ENCODE measurements at places on chromosomes 2 and 18.
A peak's percentile ranks its signal among the peaks of the same experiment; 100 is the strongest.

GRCh38 chr2:46852598-46852997 lies 63.0 kb downstream of the MCFD2 start:
- no peak for DNase-seq

DNA sequence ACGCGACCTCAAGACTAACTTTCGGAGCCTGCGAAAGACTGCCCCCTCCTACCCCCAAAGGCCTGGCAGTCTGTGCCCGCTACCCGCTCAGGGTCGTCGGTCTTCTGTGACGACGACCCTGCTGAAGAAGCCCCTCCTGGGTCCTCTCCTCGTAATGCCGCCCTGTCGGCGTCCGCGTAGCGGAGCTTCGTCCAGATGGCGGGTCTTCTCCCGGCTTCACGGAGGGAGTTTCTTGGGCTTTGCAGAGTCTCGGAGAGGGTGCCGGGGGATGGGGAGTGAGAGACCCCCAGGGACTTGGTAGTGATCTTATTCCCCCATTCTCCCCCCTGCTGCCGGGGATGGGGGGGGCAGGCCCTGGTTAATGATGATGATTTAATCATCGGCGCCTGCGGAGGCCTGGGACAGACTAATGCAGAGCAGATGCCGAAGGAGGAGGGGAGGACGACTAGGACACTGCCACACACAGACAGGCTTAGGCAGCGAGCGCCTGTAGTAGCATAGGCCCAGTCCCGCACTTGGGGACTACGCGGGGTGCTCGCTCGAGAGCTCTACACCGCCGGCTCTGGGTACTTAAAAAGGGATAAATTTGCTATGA lies 528 bp upstream of the PCGF1 start:
- DNase-seq = no peak

DNA sequence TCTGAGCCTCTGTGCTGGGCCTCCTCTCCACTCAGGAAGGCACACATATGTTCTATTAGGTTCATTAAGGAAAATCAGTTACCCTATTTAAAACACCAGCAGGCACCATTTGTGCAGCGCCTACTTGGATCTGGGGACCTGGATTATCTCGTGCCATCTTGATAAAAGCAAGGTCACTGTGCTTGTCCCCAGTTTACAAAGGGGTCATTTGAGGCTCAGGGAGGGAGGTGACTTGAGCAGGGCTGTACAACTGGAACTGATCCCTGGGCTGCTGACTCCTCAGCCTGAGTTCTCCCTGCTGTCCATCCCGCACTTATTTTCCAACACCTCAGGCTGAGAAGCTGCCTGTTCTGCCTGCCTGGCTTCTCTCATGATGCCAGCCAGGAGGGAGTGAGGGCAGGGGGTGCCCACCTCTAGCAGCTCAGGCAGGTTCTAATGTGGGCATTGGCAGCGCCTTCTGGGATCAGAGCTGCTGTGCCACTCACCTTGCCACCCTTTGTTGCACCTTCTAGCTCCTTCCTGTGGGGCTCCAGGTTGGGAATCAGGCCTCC lies 120.3 kb downstream of the GLI2 start:
- no peak for DNase-seq

DNA sequence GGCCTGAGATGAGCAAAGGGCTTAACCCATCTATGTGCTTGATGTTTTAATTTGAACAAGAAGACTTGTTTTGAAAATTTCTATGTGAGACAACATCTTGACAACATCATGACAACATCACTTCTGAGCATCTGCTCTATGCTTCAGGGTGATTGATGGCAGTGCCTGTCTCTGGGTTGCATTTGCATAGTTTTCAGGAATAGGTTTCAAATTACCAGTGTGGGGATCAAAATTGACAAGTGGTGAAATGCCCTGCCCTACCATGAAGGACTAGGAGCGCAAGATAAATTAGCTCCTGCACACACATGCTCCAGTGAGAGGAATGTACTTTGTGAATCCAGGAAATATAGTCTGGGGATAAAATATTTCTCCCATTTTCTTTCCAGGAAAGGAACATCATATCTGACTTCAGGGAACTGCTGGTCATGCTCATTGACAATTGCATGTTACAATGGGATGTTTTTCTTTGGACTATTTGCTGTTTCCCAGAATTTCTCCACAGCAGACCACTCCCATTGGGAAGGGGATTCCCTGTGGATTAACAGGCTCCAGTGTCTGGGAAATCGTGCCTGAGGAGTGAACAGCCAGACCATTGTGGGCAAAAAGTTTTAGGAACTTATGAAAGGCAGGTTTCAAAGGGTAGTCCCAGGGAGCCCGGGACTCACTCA lies 45.3 kb upstream of the IL1R2 start:
- DNase-seq = no peak

- DNase-seq = no peak
These were observed 64.2 kb downstream of the STRADB start for GRCh38 chr2:201515573-201516246.

- no peak for DNase-seq
These were observed 59.7 kb downstream of the VAPA start for GRCh38 chr18:9973470-9973869.

DNA sequence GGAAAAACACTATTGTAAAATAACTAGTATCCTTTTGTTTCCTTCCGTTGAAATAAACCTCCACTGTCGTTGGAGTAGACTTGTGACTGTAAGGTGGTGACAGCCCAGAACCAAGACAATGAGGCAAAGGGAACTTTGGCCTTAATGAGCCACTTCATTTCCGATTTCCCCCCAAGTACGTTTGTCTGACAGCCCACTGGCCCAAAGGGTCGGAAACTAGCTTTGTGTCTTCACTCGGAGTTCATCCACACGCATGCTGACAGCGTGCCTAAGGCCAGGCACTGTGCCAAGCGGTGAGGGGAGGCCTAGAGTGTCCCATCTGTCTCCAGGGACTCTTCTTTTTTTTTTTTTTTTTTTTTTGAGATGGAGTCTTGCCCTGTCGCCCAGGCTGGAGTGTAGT lies 21.0 kb downstream of the HJURP start:
- DNase-seq = peak; percentile 21

DNA sequence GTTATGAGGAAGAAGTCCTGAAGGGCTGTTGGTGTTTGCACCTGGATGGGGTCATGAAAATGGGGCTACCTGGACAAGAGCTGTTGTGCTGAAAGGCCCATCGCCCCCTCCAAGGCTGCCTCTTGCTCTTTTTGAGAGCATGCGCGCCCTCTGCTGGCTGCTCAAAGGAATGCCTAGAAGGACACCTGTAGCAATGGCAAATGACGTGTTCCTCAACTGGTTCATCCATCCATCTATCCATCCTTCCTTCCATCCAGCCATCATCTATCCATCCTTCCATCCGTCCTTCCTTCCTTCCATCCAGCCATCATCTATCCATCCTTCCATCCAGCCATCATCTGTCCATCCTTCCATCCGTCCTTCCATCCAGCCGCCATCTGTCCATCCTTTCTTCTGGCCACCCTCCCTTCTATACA lies 17.2 kb upstream of the RPL31 start:
- no peak for DNase-seq

DNA sequence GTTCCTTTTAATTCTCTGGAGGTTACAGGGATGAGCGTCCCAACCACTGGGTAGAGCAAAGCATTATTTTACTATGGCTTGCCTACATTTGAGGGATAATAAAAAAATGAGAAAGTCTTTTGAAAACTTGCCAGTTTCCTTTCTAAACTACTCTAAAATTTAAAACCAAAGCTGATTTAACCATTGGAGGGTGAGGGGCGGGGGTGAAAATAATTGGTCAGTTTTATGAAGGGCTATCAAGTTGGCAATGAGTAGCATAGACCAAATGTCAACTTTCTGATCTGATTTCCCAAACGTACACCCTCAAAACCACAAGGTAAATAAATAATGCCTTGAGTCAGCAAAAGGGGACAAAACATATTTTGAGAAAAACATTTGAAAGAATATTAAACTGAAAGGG lies 85.7 kb upstream of the STK17B start:
- no peak for DNase-seq

GRCh38 chr2:50691513-50691912 lies 340.4 kb downstream of the NRXN1 start:
- no peak for DNase-seq

- no peak for DNase-seq
These were observed 2.7 kb downstream of the CHAC2 start for GRCh38 chr2:53770264-53770663.

DNA sequence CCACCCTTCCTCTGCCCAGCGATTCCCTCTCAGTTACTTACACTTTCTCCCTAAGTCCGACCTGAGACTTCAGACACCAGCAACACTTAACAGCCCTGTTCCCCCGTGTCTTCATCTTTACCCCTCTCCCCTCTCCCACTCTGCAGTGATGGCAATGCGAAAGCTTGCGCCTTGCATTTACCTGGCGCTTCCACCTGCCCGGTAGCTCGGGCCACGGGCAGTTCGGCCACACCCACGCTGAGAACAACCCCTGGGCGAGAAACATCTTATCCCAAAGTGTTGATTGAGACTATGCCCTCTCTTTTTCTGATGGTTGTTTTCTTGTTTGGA lies 558 bp downstream of the DNAJC10 start:
- DNase-seq = no peak

GRCh38 chr18:79546781-79547272 lies 132.8 kb upstream of the CTDP1 start:
- DNase-seq = no peak

GRCh38 chr2:26855466-26855865 lies 7.5 kb downstream of the DPYSL5 start:
- no peak for DNase-seq

DNA sequence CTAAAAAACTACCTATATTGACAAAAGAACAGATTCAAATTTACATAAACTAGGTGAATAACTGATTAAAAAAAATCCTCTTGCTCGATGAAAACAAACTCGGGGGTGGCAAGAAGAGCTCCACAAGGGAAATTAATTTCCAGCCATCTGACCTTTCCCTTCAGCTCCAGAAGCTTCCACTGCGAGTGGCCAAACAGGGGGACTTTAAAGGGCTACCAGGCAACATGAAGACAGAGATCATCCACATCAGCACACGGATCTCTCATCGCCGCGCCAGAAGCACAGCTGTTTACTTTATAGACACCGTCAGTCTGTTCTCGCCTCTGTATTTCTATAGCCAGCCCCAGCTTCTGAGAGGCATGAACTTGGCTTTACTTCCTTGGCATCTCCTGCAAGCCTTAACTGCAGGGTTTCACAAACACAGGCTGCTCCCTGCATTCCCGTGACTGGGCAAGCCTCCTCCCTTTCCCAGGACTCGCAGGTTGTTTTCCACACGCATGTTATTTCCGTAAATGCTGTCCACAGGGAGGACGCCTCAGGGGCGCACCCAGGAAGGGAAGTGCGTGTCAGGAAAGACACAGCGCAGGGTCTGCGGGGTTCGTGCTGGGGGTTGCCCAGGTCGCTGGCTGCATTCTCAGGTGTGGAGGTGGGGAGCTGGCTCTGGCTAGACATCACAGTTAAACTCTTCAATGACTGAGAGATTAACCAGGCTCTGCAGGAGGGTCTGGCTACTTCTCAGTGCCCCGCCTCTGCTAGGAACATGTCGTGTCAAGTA lies 85.0 kb downstream of the USP40 start:
- DNase-seq = no peak

DNA sequence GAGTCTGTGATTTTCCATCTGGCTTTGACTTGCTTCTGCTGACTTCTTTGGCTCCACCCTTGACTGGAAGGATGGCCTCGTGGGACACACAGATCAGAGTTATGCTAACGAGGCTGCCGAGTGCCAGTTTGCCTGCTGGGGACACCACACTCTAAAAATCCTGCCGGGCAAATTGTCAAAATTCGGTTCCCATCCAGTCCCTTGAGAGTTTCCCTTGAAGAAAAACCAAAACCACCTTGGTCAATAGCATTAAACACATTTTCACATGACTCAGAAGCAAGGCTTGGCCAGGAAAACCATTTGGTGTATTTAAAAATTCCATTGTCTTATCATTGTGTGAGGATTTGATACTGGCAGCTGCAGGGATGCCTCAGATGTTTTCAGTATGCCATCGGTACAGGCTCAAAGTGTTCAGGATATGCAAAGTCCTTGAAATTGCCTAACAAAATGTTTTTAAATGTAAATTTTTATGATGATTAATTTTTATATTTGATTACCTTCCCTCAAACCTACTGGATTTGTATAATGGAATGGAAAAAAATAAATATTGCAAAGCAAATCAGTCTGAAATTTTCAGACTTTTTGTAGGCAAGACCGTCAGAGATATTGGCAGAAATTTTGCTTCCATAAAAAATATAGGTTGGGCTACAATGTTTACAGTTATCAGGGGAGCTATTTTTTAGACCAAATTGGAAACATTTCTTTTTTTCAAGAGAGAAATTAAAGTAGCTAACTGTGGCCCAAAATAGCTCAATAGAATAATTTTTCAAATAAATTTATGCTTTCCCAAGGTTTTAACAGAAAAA lies 41.6 kb downstream of the KCNE4 start:
- DNase-seq = no peak

DNA sequence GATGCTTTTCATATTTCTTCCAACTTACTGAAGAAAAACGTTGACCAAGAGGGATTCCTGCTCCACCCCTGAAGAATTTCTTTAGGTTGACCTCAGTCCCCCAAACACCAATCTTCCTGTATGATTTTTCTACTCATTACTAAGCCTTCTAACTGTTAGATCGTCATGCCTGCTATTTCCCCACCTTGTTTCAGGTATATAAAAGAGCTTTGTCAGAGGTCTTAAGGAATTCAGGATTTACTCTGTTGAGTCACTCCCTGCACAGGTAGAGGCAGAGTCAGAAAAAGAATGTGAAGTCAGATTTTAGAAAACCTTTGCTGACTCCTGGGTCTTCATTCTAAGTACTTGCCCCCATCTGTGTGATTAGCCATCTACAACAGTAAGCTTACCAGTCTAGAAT lies 83.8 kb upstream of the NOSTRIN start:
- DNase-seq = no peak

DNA sequence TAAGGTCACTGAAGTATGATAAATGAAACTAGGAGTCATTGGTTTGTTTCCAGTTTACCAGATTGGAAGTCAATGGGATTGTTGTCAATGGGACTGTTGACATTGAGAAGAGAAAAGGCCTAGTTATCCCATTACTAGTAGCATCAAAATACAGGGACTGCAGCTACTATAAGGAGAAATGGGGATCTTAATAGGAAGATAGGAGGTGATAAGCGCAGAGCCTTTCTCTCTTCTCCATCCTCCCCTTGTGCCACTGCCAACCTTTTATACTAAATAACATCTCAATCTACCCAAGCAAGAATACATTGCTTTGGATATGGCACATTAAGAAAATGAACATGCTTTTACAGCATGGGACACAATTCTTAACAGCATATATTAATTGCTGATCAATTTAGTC lies 10.5 kb upstream of the BBS5 start:
- DNase-seq = no peak

DNA sequence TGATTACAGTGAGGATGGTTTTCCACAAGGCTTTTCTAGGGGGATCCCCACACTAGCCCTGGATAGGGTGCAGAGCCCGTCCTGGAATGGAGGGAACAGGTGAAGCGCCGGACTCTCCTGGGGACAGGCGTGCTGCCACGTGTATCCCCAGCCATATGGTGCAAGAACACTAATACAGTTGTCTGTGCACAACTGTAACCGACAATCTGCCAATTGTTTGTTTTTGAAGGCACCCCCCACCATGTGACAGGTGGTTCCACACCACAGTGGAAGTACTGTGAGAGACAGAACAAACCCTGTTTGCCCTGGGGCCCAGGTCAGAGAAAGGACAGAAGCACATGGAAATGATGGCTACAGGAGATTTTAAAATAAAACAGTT lies 52.9 kb downstream of the MYCN start:
- DNase-seq = no peak

Data from muscle of arm (tissue), 14 donors.